ENCODE measurements at places on chromosomes 4 and X. TPM values are rescaled to one million over a fixed set of nuclear protein-coding genes. Genes with fewer than 3 reads are reported as not detected.
A peak's percentile ranks its signal among the peaks of the same experiment; 100 is the strongest.

- DNase-seq, result no peak
Measured at GRCh38 chrX:154815274-154815818, 10.1 kb upstream of the MPP1 start.

DNA sequence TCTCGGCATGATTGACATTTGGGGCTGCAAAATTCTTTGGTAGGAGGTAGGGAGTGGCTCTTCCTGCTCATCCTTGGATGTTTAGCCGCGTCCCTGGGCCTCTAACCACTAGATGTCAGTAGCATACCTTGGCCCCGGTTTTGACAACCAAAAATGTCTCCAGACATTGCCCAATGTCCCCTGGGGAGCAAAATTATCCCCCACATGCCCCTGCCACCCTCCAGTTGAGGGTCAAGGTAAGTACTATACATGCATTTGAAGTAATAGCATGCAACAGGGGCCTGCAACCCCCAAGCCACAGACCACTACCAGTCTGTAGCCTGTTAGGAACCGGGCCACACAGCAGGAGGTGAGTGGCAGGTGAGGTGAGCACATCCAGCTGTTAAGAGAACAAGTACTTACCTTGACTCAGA lies 17.6 kb upstream of the KIAA1210 start:
- DNase-seq, result no peak

DNA sequence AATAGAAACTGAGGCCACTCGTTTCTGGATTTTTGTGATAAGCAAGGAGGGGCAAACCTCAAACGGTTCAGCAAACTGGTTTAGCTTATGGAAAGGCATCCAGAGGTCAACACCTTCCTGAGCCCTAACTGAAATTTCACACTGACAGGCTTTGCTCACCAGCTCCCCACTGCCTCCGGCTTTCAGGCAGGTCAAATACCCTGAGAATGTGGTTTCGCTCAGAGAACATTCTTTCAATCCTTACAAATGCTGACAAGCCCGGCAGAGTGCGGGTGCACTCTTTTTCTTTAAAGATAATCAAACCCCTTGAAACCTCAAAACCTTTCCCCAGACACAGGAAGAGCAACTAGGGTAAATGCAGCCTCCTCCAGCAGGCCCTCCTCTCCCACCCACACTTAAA lies 41.5 kb downstream of the CD40LG start:
- DNase-seq, result peak; percentile 31

DNA sequence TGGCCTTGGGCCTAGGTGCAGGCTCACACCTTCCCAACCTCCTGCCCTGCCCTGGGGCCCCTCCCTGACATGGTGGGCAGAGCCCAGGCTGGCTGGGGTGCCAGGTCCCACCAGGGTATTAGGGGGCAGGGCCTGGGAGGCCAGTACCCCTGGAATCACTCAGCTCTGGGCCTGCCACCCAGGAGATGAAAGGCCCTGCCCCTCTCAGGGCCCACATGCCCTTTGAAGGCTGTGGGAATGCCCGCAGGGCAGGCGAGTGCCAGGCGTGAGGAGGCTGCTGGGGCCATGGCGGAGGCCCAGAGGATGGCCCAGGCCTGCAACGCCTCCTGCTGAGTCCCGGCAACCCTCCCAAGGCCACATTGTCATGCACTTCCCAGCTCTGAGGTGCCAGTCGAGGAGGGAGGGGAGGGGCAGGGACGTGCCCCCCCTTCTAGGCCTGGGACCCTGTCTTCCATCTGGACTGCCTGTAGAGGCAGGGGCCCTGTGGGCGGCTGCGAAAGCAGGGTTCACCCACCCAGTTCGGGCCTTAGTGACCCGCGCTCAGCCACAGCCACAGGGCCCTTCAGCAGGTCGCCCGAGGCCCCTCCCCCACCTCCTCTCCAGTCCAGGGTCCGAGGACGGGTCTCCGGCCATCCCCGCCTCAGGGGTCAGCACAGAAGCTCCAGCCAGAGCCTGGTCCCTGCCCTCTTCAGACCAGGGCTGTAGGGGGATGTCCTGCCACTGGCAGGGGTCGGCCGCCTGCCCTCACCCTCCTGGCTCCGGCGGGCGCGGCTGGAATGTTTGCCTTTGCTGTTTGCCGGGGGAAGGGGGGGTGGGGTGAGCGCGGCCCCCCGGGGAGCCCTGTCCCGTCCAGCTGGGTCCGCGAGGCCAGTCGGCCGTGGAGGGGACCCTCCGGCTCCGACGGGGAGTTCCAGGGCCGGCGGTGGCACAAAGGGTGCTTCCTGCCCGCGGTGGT lies 26.7 kb upstream of the FGFR3 start:
- no peak for DNase-seq

GRCh38 chr4:148118633-148119032 lies 323.6 kb downstream of the NR3C2 start:
- DNase-seq, result no peak

Gene CTAG2
- total RNA-seq, result 47.3 TPM
